ENCODE measurements at places on chromosomes 13 and 19. TPM values are rescaled to one million over a fixed set of nuclear protein-coding genes. Genes with fewer than 3 reads are reported as not detected.

DNA sequence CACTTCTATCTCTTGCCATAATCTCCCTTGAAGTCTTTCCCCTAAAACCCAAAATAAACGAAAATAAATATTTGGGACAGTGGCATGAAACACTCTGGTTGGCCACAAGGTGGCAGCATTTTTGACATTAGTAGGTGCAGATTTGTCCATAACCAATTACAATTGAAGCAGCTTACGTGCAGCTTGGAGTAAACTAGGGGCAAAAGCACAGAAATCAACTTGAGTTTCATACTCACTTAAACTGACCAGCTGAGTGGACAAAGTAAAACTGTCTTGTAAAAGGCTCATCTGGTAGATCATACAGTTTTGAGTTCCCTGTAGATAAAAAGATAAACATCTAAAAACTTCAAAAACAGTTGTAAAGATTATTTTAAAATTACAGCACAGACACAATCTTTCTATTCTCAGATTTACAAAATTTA is 18.8 kb downstream of the PDCD5 start:
- no peak overlapping the region for H3K27ac ChIP-seq
- H3K4me1 ChIP-seq: no peaks in the 10 kb centered on the region
- H3K27me3 ChIP-seq: no peaks in the 10 kb centered on the region
- peaks cover 55% of the 10 kb centered on the region for H3K36me3 ChIP-seq
- DNase-seq: peak; percentile 85
- no peak overlapping the region for H3K4me3 ChIP-seq

Gene LIG4
- total RNA-seq: 10.1 TPM

DNA sequence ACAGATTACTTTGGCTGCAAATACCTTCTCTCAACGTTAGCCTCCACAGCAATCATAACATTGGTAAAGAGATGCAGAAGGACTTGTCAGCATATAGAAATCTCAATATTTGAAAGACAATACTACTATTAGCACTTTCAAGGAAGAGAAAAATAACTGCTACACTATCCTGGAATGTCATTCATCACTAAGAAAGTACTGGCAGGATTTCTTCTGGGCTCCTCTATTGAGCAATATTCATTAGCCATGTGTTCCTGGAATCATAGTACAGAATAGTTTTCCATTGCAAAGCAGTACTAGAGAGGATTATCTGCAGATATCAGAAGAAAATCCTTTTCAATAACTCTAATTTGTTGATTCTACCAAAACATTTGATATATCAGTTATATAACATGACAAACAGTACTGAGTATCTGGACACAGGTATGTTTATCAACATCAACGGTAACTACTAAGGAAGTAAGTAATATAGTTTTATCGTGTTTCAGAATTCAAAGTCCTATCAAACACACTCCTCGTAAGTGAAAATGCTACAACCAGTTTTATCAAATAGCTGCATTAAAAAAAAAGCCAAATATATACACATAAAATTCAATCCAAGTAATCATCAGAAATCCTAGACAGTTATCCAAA is 27.3 kb downstream of the INTS6 start:
- DNase-seq: peak; percentile 38
- H3K27me3 ChIP-seq: no peaks in the 10 kb centered on the region
- H3K4me3 ChIP-seq: no peak overlapping the region
- peaks cover 38% of the 10 kb centered on the region for H3K36me3 ChIP-seq
- H3K27ac ChIP-seq: no peak overlapping the region

DNA sequence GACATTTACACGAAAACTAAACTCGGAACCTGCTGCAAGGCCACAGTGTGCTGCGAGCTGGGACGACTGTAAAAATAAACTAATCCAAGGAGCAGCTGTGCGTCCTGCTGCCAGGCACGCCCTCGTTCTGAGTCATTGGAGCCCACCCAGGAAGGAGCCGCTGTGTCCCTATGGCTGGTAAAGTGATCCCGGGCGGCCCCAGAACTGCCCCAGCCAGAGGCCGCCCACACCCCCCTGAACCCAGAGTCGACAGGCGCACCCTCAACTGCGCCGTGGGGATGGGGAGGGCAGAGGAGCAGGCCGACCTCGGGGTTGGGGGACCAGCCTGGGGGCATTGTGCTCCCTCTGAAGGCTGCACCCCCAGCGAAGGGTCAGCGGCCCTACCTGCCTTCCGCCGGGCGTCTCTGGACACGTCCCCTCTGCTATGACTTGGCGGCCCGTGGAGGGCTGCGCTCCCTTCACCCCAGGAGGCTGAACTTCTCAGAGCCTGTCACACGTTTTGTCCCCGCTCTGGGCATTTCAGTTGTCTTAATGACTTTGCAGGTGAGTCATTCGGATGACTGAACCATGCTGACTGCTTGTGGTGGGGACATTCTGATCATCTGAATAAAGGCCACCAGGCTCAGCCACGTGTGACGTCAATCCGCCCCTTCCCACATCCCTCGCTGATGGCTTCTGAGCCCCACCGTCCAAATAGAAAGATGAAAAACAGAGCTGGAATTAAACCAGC is 42.7 kb downstream of the ADPRHL1 start:
- peak overlapping the region; percentile 92 for H3K27ac ChIP-seq
- peaks cover 27% of the 10 kb centered on the region for H3K4me1 ChIP-seq
- peak; percentile 98 for DNase-seq

Gene NRTN
- total RNA-seq: not detected

GRCh38 chr19:33467851-33468250 is 53.7 kb downstream of the PEPD start:
- no peak overlapping the region for H3K27ac ChIP-seq
- peak; percentile 63 for DNase-seq
- H3K27me3 ChIP-seq: no peaks in the 10 kb centered on the region
- H3K4me1 ChIP-seq: peaks cover 9% of the 10 kb centered on the region

GRCh38 chr19:52141203-52141602 is 1.5 kb upstream of the ZNF616 start:
- H3K4me3 ChIP-seq: no peak overlapping the region
- no peak overlapping the region for H3K27ac ChIP-seq
- peaks cover 6% of the 10 kb centered on the region for H3K4me1 ChIP-seq
- DNase-seq: no peak
